Fibroblast of the conjunctiva (primary cell): ENCODE measurements at places on chromosomes 3 and 15.

DNA sequence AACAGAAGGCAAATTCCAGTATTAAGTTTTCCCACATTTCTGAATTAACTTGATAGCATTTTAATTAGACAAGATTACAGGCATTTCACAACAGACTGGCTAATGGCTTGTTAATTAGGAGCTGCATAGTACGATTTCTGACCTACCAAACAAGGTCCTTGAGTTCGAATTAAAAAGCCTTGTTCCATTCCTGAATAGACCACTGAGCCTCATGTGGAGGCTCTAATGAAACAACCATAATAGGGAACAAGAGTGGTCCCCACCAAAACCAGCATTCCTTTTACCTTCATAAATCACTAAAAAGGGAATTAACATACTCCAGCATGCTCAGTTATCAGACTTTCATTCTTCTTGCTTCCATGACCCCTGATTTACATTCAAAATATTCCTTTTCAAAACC, 66.4 kb downstream of the PRTG start:
- DNase-seq: no peak

DNA sequence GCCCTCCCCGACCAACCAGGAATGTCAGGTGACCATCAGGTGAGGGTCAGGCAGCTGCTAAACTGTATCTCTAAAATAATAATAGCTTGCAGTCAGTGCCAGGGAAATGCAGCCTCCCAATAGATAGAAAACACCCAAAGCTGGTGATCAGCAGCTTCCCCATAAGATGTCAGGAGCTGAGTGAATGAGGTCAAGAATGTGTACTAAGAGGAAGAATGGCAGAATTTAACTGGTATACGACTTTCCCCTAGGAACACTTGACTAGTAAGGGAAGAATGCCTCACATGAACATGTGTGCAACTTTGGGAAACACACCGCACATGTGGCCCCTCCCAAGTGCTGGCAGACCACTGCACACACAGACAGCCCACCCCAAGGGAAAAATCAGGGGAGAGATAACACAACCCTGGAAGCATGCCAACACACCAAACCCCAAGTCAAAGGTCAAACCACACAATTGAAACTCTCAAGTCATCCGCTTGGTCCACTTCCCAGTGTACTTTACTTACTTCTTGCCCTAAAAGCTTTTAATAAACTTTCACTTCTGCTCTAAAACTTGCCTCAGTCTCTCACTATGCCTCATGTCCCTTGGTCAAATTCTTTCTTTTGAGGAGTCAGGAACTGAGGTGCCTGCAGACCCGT, 806.5 kb downstream of the OTOL1 start:
- DNase-seq: no peak

DNA sequence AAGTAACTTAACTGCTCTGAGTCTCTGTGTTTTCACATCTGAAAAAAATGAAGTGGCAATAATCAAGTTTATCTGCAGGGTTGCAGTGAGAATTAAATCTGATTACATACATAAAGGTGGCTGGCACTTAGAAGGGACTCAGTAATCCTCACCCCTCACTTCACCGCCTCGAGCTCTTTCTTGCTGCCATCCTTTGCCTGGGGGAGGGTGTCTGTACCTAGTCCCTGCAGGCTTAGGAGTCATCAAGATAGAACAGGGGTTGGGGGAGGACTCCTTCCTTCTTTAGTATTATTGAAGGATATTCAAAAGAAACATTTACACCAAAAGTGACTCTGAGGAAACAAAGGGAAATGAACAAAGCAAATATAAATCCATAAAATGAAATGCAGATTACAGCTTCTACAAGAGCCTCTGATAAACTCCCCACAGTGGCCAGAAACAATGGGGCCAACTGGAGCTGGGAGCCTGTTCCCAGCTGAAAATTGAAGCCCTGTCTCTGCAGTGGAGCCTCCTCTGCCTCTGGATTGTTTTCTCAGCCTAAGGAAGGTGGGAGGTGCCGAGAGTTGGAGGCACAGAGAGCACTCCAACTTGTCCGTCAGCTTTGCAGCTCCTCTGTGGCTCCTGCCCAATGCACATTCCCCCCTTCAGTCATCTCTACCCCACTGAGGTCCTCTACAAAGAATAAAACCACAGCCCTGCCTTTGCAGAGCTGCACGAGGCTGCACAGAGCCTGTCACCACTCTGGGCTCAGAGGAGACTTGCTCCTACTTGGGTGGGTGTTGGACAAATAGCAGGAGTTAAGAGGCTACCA, 41.8 kb downstream of the CRYGS start:
- no peak for DNase-seq

DNA sequence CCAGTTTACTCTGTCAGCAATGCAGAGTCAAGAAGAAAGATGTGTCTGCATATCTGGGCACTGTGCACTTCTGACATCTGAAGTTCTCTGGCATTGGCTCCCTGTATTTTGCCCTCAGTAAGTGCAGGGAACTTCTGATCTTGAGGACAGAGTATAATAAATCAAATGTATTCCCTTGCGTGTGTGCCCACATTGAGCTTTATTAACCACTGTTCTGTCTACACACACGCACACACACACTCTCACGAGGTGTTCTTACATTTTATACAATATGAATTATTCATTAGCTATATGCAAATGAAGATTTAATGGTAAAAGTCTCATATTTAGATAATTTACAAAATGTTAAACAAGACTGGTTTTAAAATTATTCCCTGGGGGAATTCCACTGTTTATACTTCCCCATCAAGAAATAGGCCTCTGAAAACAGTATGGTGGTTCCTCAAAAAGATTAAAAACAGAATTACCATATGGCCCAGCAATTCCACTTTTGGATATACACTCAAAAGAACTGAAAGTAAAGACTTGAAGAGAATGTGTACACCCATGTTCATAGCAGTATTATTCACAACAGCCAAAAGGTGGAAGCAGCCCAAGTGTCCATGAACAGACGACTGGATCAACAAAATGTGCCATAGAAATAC, 24.6 kb upstream of the ANPEP start:
- no peak for DNase-seq

DNA sequence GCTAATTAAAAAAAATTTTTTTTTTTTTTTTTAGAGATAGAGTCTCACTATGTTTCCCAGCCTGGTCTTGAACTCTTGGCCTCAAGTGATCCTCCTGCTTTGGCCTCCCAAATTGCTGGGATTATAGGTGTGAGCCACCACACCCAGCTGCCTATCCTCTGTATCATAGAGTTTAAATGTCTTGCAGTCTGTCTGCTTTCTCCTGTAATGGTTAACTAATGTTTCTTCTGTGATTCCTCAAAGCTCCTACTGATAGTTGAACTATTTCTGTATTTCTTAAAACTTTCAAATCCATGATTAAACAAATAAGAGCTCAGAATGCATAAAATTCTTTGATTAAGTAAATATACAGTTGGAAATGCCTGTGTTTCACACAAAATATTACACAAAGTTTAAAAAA, 115.4 kb upstream of the TPM1 start:
- no peak for DNase-seq

DNA sequence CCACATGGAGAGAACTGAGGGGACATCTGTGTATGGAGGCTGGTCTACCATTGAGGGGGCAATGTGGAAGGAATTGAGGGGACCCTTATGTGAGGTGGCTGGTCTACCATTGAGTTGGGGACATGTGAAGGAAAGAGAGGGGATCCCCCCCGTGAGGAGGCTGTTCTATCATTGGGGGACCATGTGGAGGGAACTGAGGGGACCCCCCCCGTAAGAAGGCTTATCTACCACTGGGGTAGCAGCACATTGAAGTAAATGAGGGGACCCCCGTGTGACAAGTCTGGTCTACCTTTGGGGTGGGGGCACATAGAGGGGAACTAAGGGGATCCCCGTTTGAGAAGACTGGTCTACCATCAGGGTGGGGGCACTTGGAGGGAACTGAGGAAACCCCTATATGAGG, 158.0 kb downstream of the FBLN2 start:
- DNase-seq: no peak

- DNase-seq: no peak
Observed at GRCh38 chr15:41020829-41021228, 67.6 kb downstream of the CHAC1 start.

DNA sequence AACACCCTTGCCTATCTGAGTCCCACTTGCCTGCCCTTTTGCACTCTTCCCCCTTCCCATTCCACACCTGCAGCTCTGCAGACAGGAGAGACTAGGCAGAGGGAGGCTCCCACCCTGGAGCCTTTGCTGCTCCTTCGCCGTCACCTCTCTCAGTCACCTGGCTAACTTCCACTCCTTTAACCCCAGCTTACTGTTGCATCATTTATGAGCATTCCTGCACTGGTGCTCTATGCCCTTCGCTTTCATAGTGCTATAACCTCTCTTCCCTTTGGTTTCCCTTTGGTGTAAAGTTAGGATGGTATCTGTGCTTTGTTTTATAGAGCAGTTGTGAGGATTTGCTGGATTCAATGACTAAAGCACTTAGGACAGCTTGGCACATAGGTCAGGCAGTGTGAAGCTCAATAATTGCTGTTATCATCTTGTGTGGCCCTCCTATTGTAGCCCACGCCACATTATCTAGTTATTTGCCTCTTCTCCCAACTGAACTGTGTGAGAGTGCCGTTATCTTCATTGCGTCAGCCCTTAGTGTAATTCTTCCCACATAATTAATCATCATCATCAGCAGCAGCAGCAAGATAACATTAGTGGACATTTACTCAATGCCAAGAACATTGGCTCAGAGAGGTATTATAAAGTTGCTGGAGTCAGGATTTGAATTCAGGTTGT, 253.9 kb downstream of the CACNA2D3 start:
- DNase-seq: no peak

GRCh38 chr15:92579931-92580470, 75.6 kb downstream of the FAM174B start:
- no peak for DNase-seq

DNA sequence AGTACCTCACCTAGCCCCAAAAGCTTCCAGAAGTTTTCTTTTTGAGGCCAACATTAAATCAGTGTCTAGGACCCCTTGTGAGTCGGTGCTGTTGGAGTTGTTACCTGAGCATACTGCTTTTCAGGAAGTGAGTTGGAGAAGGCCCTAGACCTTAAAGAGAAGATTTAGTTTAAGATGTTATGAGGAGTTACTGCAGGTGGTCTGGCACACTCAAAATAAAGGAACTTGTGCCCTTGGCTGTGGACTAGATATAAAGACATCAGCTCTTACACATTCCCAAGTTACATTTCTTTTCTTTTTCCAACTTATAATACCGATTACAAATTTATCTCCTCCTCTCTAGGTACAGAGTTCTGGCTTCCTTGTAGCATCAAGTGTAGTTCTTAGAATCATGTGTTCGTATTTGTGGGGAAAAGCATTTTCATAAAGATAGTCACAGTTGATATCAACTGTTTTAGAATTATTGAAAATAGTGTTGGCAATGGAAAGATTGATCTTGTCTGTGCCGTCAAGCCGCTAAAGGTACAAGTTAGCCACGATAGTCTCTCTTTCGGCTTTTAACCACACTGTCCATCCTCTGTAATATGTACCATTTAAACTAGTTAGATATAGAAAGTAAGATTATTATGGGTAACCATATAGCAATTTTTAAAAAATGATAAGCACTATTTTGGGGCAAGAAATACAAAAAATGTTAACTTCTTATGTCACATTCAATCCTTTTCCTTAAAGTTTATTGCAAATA, 8.6 kb downstream of the ZIC1 start:
- no peak for DNase-seq

GRCh38 chr15:48086133-48086532, 34.7 kb upstream of the SLC24A5 start:
- no peak for DNase-seq

DNA sequence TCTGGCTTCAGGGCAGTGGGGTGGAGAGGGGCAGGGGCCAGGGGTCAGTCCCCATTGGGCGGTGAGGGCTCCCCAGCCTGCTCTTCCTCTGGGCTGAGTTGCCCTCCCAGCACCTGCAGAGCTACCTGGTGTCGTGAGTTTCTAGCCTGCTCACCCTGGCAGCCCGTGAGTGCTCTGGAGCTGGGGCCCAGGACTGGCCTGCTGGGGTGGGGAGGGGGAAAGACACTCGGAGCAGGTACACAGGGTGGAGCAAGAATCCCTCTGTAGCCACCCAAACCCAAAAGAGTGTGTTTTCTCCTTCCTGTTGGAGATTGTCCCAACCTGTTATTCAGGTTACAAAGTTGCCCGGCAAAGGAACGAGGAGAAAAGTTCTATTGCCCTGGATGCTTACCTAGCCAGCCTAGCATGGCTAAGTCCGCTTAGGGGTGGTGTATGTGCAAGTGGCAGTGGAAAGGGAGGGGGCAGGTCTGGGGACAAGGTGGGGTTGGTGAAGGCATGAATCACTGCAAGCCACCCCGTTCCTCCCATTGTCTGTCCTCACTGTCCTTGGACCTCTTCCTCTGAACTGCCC, 8.9 kb downstream of the FAM3D start:
- DNase-seq: no peak

GRCh38 chr15:76492538-76492937, 156.0 kb downstream of the ISL2 start:
- DNase-seq: no peak

- DNase-seq: no peak
Observed at GRCh38 chr3:126039870-126040269, 44.1 kb downstream of the SLC41A3 start.

DNA sequence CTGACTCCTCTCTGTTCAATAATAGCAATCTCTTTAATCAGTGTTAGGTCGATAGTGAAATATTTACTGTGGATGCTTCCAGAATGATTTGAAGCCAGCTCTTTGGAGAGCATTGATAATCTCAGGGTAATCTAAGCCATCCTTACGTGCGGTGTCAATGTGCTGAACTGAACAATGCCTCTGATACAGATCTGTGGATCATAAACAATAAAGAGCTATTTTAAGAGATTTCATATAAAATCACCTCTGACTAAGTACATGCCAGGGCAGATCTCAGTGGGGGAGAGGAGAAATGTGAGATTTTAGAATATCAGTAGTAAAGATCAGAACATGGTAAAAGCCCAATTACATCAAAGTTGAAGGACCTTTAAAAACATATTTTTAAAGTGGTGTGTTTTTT, 319.3 kb upstream of the GBE1 start:
- DNase-seq: no peak

- DNase-seq: peak; percentile 47
Observed at GRCh38 chr3:69855436-69856162, 116.3 kb downstream of the MITF start.

DNA sequence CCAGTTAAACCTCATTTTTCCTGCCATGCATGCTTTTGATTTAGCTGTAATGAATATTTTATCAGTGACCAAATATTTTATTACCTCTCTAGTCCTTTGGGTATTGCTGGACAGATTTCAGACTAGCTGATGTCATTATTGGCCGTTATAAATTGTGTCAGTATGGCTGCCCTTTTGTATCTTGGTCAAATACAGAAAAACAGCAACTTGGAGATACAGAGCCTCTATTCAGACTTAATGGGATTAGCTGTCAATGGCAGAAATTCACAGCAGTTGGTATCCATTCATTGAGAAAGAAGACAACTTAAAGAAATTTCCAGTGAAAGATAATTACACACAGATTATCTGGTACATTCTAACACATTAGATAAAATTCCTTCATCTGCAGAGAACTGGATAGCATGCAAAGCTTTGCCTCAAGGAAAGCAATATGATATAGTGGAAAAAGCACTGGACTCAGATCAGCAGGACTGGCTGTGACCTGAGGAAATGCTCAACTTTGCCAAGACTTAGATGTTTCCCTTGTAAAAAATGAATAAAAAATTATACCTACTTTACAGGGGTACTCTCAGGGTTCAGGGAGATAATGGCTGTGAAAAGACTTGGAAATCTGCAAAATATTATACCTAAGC, 20.8 kb downstream of the COL6A6 start:
- DNase-seq: no peak

GRCh38 chr3:31622636-31623288, 90.0 kb downstream of the STT3B start:
- DNase-seq: no peak

- DNase-seq: no peak
Observed at GRCh38 chr3:37386627-37387230, 212.3 kb upstream of the LRRFIP2 start.
